ENCODE measurements at places on chromosomes 16 and 17.
A peak's percentile ranks its signal among the peaks of the same experiment; 100 is the strongest.

GRCh38 chr16:52547004-52547833 is at the start of gene TOX3:
Gene TOX3 (minus strand): TSS chr16:52547143. CDS start chr16:52546723, 420 bp downstream.
- no peak for DNase-seq

- DNase-seq: peak; percentile 90
These were observed 170.2 kb downstream of the HS3ST3B1 start for GRCh38 chr17:14471052-14471451.

- DNase-seq: no peak
These were observed 13.5 kb downstream of the KPNA2 start for GRCh38 chr17:68048996-68049395.

GRCh38 chr17:40351359-40352236 is 12.9 kb downstream of the GJD3 start:
- DNase-seq: no peak

- no peak for DNase-seq
These were observed 62.2 kb downstream of the PITPNC1 start for GRCh38 chr17:67439269-67439668.

DNA sequence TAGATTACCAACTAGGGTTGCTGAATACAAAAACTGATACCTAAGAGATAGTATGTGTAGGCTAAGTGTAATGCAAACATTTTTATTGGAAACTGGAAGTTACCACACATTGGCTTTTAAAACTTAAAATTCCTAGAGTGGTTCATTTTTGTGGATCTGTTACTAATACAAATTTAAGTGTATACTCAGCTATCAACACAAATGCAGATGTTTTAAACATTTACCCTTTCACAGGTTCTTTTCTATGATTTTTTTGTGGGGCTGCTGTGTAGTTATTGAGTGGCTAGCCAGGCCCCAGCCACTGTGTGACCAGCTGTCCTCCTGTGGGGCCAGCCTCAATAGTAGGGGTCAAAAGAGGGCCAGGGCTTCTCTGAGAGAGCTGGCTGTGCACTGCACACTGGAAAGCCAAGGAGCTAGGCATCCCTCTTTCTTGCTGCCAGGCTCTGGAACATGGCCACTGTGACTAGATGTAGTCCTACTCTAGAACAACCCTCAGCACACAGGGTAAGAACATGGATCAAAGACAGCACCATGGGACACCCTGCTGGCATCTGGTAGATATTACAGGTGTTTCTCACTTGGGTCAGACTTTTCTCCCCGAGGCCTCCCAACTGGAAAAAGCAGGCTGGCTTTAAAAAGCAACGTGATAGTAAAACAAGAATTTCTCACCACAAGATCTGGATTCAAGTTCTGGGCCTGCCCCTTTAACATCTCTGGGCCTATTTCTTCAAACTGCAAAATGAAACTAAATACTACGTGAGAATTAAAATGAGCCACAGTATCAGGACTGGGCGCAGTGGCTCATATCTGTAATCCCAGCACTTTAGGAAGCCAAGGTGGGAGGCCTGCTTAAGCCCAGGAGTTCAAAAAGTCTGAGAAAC is 7.3 kb upstream of the VEZF1 start:
- DNase-seq: peak; percentile 59

- no peak for DNase-seq
These were observed 100.2 kb downstream of the CMIP start for GRCh38 chr16:81544700-81545271.

DNA sequence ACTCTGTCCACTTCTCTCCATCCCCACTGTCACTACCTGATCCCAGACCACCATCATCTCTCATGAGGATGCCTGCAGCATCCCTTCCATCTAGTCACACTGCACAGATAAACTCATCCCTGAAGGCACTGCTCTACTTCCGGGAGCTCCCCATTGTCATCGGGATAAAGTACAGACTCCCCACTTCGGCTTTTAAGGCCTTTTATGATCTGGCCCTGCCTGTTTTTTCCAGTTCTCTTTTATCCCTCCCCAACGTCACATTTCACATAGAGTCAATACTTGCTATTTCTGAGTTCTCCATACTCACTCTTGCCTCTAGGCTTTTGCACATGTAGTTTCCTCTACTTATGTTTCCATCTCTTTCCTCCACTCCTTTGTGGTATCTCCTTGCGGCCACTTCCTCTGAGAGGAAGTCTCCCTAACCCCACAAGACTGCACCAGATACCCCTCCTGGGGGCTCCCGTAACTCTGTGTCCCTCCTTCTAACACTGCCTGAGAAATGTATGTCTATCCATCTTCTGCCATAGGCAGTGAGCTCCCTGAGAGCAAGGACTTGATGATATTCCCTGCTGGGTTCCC is 66.9 kb downstream of the COPRS start:
- no peak for DNase-seq

Data from AG04450 (cell line).